ENCODE measurements at places on chromosomes 11 and 22.
A peak's percentile ranks its signal among the peaks of the same experiment; 100 is the strongest.

DNA sequence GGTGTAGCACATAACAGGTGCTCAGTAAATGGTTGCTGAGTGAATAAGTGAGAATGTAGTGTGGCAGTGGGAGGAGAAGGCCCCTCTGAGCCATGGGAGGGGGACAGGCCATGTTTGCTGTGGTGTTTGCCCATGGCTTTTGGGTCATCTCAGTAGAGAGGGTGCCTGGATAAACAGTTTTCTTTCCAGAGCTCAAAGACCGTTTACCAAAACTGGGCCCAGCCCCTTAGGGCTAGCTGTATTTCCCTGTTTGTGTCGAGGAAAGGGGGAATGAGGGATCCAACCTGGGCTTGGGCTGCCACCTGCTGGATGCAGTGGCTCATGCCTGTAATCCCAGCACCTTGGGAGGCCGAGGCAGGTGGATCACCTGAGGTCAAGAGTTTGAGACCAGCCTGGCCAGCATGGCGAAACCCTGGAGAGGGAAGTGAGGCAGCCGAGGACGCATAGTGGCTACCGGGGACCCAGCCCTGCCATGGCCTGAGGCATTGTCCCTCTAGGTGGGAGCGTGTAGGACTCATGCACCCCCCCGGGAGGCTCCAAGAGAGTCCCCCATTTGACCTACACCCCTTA is 8.7 kb upstream of the LTO1 start:
- no peak for DNase-seq

- no peak for DNase-seq
These were observed 775.6 kb upstream of the CCDC90B start for GRCh38 chr11:84061726-84062125.

- DNase-seq, result no peak
These were observed 5.9 kb downstream of the RNF215 start for GRCh38 chr22:30381264-30381663.

- no peak for DNase-seq
These were observed 45.6 kb downstream of the OR4D9 start for GRCh38 chr11:59556917-59557348.

DNA sequence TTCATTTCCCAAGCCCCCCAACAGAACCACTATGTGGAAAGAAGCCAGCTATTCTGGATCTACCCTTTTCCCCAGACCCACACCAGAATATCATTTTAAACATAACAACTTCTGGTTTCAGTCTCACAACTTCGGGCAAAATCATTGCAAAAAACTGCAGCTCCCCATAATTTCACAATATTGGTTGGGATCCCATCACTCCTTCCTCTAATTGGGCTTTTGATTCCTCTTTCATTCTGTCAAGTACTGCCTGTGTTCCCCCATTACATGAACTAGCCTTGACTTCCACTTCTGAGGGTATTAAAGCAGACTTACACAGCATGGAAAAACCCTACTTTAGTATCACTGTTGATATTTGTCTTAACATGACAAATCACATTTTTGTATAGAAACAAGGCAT is 4.1 kb upstream of the APOL3 start:
- no peak for DNase-seq

GRCh38 chr11:31641477-31642062 is 132.0 kb downstream of the ELP4 start:
- no peak for DNase-seq

DNA sequence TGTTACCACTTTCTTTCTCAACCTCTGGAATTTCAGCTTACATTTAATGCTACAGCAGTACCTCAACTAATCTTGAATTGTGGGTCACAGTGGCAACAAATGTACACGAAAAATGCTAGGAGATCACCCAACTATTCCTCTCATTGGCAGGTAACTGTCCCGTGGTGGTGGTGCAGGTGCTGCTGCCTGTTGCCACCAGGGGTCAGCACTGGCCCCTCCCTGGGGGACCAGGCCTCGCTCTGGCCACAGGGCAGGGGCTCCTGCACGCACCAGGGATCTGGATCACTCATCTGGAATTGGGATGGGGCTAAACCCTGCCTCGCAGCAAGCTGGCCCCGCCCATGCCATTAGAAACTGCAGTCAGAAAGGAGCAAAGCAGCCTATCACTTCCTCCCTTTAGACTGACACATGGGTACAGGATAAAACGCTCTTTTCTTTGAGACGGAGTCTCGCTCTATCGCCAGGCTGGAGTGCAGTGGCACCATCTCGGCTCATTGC is 6.9 kb upstream of the POLDIP3 start:
- peak; percentile 79 for DNase-seq

- peak; percentile 63 for DNase-seq
These were observed 27.6 kb upstream of the TOLLIP start for GRCh38 chr11:1336836-1337646.

DNA sequence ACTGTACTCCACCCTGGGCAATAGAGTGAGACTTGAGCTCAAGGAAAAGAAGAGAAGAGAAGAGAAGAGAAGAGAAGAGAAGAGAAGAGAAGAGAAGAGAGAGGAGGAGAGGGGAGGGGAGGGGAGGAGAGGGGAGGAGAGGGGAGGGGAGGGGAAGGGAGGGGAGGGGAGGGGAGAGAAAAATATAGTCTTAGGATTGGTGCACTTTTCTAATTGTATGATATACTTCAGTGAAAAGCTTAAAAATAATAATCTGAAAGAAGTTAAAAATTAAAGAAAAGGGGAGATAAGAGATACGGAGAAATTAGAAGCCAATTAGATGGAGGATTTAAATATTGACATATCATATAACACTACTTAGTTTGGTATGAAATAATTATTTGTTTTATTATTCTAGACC is 19.3 kb downstream of the OR52A5 start:
- no peak for DNase-seq

- DNase-seq, result no peak
These were observed 158.9 kb downstream of the CADM1 start for GRCh38 chr11:115345361-115345760.

DNA sequence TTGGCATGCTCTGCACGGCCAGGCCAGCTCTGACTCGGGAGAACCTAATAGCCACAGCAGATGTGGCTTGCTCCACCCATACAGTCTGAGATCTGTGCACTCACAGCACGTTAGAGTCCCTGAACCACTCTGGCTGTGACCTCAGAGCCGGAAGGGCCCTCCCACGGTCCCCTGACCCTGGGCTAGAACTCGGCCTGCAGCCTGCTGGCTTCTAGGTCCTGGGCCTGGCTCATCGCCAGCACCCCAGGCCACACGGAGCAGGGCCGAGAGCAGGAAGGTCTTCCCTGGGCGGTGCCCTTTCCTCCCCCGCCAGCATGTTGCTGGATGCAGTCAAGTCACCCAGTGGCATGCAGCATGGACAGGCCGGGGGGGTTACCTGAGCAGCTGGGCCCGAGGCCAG is 35.3 kb upstream of the TTLL12 start:
- DNase-seq, result no peak

DNA sequence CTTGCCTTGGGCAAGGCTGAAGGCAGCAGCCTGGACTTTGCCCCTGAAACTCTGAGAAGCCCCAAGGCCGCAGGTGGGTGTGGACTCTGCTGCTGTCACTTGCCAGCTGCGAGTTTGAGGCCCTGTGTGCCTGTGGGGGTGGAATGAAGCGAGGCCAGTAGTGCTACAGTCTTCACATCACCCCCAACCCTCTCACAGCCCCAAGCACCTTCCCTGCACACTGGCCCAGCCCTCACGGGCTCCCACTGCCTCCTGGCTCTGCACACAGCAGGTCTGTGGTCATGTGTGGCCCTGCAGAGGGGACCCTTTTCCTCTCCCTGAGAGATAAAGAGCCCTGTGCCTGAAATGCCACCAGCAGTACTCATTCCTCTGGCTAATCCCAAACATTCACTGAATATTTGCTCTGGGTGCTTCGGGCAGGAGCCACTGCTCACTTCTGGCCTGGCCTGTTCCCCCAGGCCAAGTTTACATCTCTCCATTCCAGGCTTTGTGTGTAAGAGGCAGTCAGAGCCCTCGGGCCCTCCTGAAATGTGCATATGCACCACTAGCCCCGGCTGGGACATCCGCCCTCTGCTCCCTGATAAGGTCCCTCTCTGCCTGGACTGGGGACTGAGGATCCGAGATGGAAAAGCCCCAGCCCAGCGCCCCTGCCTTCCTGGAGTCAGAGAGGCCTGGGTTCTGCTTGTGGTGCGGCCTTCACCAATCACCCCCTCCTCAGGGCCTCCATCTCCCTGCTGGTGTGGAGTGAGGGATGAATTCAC is 17.7 kb downstream of the MGAT3 start:
- no peak for DNase-seq

All from right forelimb (tissue), 1 donor.